ENCODE measurements at places on chromosomes 2 and 18.
A peak's percentile ranks its signal among the peaks of the same experiment; 100 is the strongest.

GRCh38 chr2:231935207-231935524 is 9.0 kb upstream of the NPPC start:
- no peak for DNase-seq

GRCh38 chr2:237354892-237355291 is 59.1 kb downstream of the COL6A3 start:
- peak; percentile 78 for DNase-seq

GRCh38 chr2:163319006-163319405 is 416.8 kb downstream of the FIGN start:
- peak; percentile 41 for DNase-seq

DNA sequence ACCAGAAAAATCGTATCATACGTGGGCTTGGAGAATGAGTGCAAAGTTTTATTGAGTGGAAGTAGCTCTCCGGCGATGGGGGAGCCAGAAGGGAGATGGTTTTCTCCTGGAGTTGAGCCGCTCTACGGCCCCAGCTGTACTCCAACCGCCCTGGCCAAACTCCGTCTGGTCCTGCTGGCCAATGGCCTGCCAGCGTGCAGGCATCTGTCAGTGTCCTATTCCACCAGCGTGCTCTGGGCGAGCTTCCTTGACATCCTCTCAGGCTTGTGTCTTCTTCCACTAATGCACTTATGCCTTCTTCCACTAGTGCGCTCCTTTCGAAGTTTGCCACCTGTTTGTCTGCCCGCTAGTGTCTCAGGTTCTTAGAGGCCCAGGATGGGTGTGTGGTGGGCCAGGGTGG is 345.5 kb upstream of the CDH19 start:
- no peak for DNase-seq

GRCh38 chr2:133143645-133144044 is 424.6 kb downstream of the NCKAP5 start:
- no peak for DNase-seq

- no peak for DNase-seq
These were observed 106.3 kb upstream of the B3GNT2 start for GRCh38 chr2:62089658-62090057.

GRCh38 chr2:25912851-25913695 is 34.8 kb upstream of the ASXL2 start:
- DNase-seq: no peak

DNA sequence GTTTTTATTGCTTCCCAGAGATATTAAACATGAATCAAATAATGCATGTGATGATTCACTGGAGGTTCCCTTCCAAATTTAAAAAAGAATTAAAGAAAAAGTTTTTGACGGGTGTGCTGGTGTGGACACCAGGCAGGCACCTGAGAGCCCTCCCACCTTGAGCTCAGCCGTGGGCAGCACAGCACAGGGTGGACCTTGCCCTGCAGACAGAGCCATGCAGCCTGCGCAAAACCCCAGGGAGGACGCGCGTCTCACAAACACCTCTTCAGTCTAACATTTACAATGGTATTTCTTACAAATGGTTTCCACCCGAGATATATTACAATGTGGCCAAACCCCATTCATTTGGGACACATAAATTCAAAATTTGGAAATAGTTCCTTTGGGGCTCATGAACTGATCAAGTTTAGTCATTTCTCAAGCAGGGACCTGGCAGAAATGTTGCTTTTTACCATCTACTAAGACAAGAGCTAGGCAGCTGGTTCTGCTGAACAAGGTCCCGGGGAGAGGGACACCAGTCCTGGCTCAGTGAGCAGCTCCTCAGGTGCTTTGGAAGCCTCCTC is 45.4 kb downstream of the ODC1 start:
- no peak for DNase-seq

GRCh38 chr18:61901323-61901986 is 8.6 kb upstream of the RNF152 start:
- DNase-seq: no peak

- DNase-seq: no peak
These were observed 229.0 kb downstream of the DYSF start for GRCh38 chr2:71682341-71682740.

DNA sequence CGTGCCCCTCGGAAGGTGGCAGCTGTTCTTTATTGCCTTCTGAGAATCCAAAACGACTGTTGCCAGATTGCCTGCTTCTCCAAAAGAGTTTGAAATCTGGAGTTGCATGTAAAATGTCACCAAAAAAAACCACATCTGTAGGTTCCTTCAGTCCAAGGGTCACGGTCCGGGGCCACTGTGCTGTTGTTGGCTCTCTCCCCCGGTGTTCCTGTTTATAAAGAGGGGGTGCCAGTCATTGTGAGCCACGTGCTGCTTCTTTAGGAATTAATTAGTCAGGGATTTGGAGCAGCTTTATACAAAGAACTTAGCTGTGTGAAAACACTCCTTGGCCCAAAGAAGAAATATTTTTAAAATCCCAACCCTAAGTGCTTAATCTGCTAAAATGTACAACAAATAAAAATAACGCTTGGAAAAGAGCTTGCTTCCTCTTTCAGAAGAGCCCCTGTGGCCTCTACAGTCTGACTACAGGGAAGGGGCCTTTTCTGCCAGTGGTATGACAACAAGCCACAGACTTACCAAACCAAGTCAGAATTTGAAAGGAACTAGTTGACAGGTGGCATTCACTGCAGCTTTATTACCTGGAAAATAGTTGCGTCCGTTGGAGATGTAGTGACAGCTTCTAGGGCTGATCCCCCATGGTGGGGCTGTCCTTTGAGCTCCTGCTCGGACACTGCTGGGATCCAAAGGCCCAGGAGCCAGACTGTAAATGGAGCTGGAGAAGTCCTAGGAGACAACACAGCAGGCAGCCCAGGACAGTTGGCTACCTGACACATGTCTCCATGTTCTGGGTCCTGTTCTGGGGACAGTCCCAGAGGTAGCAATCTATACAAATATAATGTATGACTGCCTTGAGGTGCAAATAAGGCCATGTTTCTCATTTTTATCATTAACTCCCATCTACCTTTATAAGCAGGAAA is 84.5 kb upstream of the SLC1A4 start:
- no peak for DNase-seq

GRCh38 chr2:16281451-16282335 is 341.3 kb downstream of the MYCN start:
- no peak for DNase-seq

DNA sequence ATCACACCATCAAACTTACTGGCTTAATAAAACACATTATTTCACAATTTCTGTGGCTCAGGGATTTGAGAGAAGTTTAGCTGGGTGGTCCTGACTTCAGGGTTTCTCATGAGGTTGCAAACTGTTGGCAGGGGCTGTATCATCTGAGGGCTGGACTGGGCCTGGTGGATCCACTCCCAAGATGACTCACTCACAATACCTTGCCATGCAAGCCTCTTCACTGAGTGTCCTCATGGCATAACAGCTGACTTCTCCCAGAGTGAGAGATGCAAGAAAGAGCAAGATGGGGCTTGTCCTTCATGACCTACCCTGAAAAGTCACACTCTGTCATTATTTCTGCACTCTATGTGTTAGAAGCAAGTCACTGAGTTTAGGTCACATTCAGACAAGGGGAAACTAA is 73.8 kb downstream of the AQP4 start:
- no peak for DNase-seq

DNA sequence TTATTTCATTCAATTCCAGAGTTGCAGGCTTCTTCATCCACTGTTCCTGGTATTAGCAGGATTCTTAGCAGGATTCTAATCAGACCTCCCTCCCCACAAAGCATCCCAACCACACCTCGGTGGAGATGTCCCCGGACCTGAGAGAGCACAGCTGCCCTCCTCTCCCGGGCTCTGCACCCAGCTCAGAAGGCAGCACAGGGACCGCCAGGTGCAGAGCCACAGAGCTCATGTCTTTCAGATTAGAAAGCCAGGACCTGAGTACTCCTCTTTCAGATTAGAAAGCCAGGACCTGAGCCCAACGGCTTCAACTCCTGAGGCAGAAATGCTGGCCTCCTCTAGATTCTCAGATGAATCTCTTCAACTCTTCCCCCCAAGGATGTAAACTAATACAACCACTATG is 152.3 kb downstream of the MYO5B start:
- DNase-seq: no peak

- DNase-seq: no peak
These were observed 138.2 kb downstream of the VAPA start for GRCh38 chr18:10051877-10052631.

DNA sequence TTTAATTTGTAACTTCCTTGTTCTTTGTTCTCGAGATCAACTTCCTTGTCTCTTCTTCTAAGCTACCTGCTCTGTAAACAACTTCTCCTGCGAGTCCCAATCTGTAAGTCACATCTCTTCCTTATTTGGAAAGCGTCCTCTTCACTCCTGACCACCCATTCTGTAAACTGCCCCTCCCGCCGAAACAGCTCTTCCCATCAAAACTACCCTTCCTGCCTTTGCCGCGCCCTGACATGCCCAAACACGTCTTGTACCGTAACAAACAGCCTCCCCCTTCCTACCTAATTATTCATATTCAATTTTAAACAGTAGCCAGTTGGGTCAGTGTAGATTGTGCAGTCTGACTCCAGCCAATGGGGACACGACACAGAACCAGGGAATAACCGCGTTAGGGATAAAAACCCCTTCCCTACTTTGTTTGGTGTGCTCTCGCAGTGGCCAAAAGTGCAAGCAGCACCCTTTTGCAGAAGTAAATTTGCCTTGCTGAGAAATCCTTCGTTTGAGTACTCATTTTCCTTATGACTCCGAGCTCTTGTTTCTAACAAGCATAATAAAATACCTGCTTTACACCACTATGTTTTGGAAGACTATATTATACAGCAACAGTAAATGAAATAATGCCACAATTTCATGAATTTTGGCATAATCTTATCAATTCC is 39.8 kb downstream of the PIAS2 start:
- no peak for DNase-seq

DNA sequence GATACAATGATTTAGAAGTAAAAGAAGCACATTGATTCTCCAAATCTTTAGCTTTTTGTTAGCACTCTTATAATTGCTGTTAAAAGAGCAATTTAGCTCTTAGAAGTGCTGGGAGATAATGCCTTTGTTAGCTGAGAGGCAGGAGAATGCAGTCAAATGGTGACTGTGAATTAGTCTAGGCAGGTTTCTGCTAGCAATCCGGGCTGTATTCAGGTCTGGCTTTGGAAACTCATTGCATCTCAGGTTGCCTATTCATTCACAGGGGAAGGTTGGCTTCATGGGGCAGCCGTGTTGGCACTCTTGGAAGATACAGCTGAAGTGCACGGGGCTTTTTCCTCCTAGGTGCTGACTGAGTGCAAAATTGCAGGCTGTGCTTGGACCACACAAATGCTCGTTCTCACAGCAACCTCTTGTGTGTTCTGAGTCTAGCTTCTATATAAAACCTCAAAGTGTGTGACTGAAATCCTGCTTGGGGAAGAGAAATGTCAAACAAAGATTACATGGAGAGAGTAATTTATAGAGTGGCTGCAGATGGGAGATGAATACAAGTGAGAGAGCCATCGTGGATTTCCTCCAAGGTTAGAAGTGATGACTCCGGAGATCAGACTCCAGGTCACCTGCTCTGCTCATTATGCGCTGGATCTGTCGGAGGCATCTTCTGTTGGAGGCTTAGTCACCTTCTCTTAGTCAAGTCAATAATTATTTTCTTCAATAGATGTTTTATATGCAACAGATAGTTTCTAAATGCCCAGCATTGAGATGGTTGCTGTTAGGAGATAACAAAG is 167.8 kb downstream of the PMAIP1 start:
- no peak for DNase-seq

DNA sequence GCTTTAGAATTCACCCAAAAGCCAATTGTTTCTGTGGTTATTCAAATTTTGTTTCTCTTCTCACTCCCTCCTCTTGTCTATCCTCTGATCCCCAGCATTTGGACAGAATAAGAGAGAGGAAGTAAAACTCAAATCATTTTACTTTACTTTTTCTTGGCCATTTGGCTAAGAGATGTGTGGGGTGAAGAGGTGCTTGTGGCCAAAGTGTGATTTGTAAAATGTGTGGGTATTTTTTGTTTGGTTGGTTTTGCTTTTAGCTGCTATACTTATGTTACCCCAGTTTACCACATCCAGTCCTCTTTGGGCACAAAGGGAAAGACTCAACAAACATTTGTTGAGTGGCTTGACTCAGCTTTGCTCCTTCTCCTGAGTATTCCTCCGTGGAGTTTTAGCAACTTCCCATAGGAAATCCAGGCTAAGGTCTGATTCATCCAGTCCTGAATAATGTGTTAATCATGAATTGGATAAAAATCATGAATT is 109.1 kb upstream of the CYP1B1 start:
- peak; percentile 95 for DNase-seq

GRCh38 chr2:221981912-221982470 is 316.8 kb downstream of the PAX3 start:
- DNase-seq: no peak

GRCh38 chr2:65856928-65857327 is 424.5 kb upstream of the SPRED2 start:
- DNase-seq: no peak

GRCh38 chr2:84925724-84926376 is 20.4 kb downstream of the TMSB10 start:
- DNase-seq: peak; percentile 54

- DNase-seq: no peak
These were observed 2.5 kb downstream of the CABLES1 start for GRCh38 chr18:23137788-23138216.

DNA sequence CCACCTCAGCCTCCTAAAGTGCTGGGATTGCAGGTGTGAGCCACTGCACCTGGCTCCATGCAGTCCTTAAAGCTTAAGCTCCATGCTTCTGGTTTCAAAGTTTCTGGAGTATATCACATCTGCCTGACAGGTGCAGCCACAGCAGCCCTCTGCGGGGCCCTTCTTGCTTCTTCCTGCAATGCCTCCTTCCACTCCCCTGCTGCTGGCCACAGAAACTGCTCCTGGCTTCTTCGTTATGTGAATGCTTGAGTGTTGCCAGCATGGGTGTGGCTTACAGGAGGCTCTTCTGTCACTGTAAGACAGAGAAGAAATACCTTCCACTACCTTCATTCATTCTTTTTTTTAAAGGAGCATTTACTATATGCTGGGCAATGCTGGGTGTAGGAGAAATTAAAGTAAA is 10.1 kb upstream of the CCBE1 start:
- DNase-seq: no peak

DNA sequence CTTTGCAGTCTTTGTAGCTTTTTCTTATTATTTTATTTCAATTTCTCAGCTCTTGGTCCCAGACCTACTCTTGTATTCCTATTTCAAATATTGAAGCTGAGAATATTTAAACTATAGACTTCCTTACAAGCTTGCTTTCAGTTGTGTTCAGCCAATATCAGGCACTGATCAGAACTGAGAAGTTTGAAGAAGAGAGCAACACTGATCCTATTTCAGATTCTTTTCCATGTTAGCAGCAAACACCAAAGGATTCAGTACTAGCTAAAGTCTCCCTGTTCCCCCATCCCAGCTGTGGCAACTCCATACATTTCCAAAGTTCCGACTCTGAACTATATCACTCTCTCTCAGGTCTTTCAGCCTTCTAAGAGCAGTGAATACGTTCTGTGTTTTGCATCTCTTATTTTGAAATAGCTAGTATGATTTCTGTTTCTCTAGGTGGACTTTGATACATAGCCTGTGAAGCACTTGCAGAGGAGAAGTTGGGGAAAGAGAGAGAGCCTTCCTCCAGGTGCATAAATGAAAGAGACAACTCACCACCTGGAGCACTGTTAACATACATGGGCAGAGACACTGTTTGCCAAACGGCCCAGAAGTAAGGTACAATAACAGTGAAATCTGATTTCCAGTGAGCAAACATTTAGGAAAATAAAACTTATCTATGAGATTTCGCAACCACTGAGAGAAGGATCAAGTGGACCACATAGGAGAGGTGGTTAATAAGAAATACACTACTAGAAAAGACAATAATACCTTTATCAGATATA is 135.0 kb upstream of the ZNF804A start:
- no peak for DNase-seq
